NCI-H1417 treated with DMSO at 0.1 percent for 48 hours (cell line): ENCODE measurements at places on chromosomes 7 and 10.

DNA sequence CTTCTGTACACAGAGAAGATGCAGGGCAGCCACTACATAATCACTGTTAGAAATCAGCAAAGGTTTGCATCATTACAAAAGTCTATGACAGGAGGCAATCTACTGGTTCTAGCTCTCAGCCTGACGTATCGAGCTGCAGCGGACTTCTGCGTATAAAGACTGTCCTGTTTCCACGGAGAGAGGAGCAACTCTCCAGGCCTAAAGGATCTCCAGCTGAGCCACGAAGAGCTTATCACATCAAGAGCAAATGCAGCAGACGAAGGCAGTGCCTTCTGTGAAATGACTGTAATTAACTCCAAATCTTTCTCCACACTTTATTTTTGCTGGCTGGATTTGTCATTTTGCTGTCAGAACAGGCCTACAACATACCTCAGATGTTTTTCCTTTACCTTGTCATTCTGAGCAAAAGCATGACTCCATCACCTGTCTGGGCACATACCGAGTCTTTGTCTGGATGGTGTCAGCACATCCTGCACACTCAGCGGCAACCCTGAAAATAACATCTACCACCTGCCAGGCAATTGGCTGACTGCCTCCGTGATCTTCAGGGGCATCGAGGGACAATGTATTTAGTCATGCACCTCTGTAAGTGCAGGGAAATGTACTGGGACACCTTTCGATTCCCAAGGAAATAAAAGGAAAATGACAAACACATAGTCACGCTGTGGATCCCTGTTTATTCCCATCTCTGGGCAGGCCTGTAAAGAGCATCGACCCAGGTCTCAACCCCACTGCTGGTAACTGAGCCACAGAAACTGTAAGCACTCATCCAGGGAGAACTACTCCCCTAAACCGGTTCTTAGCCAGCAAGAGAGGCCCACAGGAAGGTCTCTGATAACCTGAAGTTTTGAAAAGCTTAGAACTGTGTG, 26.3 kb upstream of the SH3PXD2A start:
- no peak for DNase-seq

DNA sequence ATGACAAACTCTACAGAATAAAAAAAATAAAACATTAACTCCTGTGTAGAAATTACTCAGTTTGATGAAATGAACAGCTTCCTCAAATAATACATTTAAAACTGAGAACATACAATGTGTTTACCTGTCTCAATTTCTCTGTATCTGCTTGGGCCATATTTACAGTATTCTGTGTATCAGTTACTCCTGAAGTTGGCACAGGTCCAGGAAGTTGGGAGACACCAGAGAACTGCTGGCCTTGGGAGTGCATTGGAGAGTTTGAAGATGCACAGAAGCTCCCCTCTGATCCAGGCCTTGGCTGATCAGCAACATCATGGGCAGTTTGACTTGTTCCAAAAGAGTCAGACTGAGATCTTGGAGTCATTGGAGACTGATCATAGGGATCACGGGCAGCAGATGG, 155.1 kb downstream of the GALNT11 start:
- no peak for DNase-seq

- DNase-seq = no peak
Observed at GRCh38 chr10:34759161-34759836, 55.8 kb downstream of the PARD3 start.

- no peak for DNase-seq
Observed at GRCh38 chr7:151146761-151147160, 20.7 kb downstream of the GBX1 start.

DNA sequence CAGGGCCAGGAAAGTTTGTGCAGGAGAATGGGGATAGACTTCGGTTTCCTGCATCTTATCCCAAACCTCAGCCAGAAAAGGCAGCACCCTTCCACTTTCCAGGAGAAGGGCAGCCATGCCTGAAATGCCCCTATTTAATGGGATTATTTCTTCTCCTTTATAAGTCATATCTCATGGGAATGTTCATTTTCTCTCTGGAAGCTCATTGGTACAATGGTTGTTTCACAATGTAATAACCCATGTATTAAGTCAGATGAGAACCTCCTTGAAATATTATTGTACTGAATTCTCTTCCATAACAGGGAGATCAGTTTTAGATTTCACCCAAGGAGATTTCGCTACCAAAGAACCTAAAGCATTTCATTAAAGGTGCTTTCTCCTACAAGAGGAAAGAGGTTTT, 457.5 kb downstream of the KCNMA1 start:
- DNase-seq = no peak

- DNase-seq = no peak
Observed at GRCh38 chr7:81081616-81082015, 162.8 kb upstream of the SEMA3C start.

DNA sequence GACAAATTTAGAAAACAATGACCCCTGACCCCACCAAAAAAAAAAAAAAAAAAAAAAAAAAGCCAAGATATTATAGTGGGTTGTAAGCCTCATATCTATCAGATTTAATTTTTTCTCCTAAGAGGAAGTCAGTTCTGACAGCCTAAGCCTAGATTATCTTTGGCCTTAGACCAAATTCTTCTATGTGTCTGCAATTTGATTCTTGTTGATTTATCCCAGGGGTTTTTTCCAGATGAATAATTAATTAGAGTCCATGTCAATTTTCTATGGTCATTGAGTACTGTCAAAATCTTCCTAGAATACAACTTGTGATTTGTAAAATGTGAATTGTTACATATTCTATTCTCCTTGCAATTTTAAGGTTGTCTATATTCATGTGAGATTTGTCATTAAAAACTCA, 151.6 kb upstream of the CACNA2D1 start:
- DNase-seq = peak; percentile 79

GRCh38 chr7:42714356-42714755, 197.5 kb downstream of the C7orf25 start:
- no peak for DNase-seq

DNA sequence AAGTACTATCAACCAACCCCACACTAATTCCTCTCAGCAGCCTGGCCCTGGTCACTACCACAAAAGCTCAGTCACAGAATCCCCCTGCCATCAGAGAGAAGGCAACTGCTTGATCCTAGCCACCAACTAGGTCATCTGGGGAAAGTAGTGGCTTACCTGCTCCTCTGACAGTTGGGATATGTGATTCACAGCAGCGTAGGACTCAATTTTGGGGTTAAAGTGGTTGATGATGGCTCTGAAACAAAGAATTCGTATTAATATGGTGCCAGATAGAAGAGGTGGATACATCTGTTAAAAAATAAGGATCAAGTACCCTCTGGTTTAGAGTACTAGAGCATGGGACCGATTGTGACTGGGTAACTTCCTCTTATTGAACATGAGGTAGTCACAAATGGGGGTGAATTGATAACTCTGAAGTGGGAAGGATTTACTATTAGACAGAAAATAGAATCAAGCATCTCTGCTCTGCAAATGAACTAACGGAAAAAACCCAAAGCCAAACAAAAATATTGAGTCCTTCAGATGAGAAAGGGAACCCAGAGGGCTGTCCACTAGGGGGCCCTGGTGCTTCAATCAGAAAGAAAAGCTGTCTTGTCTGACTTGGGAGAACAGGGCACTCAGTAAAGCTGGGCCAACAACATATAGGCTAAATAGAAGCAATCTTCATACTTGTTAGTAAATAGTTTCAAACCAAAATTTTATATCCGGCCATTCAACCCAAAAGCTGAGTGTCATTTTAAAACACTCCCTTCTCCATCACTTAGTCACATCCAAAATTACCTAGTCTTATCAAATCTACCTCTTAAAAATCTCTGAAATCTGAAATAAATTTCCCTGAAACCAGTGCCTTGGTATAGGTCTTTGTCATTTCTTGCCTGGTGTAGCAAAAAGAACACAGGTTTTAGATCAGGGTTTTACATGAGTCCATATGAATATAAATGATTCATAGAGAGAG, 45.9 kb upstream of the KCNIP2 start:
- peak; percentile 35 for DNase-seq

- no peak for DNase-seq
Observed at GRCh38 chr10:8105932-8106331, 51.4 kb downstream of the GATA3 start.

GRCh38 chr10:36110097-36110496, 468.0 kb upstream of the FZD8 start:
- no peak for DNase-seq

DNA sequence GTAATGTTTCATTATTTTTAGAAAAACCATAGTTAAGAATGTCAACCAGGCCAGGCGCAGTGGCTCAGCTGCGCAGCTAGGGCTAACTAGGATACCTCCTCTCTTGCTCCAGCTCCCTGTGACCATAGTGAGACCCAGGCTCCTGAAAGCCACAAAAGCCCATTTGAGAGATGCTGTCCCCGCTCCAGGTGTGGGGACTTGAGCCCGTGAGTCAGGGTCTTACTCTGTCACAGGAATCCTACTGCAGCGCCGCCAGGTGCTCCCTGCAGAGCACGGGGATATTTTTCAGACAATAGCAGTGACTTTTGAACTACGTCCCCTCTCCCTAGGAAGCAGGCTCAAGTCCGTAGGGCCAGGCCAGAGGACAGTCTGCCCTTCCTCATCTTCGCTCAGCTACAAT, 75.6 kb upstream of the NRBF2 start:
- no peak for DNase-seq

- no peak for DNase-seq
Observed at GRCh38 chr10:31467791-31468535, 148.9 kb downstream of the ZEB1 start.

DNA sequence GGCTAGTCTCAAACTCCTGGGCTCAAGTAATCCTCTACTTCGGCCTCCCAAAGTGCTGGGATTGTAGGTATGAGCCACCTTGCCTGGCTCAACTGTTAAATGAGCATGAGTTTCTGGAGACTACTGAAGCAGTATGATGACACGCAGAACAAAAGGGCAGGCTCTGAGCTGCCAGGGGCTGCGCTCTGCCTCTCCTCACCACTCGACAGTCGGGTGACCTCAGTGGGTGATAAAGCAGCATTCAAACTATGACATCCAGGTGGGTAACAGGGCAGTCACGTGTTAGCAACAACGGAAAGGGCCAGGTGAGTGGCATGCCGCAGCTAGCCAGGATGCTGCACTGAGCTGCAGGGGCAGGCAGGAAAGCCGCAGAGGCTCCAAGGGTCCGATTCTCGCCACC, 71.5 kb downstream of the CYTH3 start:
- DNase-seq = no peak

- no peak for DNase-seq
Observed at GRCh38 chr10:112622786-112623185, 175.8 kb downstream of the VTI1A start.

GRCh38 chr10:69457771-69458237, 6.5 kb downstream of the TSPAN15 start:
- DNase-seq = no peak

DNA sequence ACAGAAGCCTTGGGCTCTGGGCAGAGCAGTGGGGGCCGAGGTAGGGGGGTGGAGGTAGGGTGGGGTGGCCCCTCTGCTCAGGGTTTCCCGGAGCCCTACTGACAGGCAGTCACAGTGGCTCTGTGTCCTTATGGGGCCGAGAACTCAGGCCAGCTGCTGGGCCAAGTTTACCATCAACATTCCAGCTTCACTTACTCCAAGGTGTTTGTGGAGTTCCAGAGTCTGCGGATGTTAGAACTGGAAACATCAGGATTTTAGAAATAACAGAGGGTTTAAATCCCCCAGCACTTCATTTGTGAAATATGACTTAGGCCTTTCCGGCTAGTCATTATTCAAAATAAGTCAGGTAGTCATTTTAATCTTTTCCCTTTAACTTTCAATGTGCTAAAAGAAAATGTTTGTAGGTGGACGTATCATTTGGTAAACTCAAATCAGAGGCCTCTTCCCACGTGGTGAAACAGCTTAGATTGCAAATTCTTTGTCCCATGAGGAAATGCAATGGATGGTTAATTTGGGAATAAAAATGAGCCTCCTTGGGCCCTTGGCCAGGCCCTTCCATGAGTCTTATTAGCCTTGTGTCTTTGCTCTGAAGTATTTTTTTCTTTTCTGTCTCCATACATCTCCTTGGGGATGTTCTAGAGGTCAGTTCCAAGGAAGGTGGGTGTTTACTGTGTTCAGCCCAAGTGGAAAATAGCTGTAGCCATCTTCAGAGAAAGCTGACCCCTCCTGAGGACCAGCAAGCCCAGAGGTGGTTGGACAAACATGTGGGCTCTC, 99.6 kb upstream of the BTBD16 start:
- DNase-seq = no peak

DNA sequence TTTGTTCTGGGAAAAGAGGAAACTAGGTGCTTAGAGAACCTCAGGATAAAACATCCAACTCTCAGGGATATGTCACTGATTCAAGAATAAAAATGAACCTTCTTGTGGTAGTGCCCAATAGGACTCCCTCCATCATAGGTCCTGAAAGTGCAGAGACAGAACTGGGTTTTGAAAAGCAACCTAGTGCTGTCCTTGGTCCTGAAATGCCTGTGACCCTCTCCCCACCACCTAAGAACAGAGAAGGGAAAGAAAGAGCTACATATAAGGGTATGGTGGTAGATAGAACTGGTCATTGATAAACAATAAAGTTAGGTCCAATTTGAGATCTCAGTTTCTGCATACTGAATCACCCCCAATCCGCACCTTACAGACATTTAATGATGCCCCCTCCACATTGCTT, 953.3 kb downstream of the XPNPEP1 start:
- DNase-seq = no peak

DNA sequence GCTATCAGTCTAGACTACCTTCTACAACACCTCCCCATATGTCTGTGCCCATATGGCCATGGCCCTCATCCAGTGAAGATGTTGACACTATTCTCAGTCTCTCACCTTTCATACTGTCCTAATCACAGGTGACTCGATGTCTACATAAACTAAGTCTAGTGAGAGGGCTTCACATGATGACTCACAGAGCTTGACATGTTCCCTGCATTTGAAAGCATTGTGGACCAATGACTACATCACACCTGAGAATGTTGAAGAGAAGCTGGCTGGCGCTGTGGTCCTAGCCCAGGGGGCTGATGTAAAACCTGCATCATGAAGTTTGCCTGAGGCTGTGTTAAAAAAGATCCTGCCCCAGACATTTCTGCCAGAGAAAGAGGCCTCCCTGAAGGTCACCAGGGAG, 167.2 kb downstream of the NPSR1 start:
- DNase-seq = no peak

DNA sequence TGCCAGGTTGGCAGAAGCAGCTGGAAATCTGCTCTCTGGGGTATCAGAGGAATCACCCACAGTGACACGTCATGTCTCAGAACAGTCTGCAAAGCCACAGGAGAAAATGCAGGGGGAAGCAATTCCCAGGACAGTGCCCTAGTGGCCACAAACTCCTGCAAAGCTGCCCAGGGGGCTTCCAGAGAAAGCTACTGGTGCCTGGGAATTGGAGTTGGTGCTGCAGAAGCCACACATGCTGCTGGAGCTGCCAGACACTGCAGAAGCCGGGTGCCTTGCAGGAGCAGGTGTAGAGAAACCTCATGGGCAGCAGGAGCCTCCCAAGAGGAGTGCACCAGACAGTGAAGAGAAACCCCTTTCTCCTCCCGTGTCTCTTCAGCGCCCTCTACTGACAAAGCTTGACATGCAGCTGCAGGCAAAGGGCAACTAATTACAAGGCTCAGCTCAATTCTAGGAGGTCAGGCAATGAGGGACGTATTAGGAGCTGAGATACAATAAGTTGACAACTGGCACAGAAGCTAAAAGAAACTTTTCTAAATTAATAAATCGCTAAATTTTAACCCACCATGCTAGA, 30.2 kb upstream of the NUB1 start:
- DNase-seq = no peak
